ENCODE measurements at places on chromosomes 11 and 22.
A peak's percentile ranks its signal among the peaks of the same experiment; 100 is the strongest.

- DNase-seq = no peak
Observed at GRCh38 chr11:28400331-28401100, 292.3 kb downstream of the METTL15 start.

DNA sequence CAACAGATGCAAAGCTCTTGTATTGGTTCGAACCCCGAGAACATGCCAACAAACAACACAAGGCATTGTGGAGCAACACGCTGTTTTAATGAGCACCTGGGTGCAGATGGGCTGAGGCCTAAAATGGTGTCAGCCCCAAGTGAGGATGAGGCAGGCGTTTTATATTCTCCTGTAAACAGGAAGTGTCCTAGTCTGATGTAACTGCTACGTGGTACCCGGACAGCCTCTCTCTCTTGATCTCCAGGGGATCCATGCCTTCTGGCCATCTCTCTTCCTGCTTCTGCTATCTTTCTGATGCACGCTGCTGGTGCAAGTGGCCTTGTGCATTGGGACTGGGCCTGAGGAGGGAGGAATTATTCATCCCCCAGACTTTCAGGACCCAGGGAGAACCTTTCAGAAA is 19.4 kb upstream of the VSTM5 start:
- DNase-seq = no peak

- no peak for DNase-seq
Observed at GRCh38 chr11:122096272-122097112, 19.5 kb downstream of the BLID start.

DNA sequence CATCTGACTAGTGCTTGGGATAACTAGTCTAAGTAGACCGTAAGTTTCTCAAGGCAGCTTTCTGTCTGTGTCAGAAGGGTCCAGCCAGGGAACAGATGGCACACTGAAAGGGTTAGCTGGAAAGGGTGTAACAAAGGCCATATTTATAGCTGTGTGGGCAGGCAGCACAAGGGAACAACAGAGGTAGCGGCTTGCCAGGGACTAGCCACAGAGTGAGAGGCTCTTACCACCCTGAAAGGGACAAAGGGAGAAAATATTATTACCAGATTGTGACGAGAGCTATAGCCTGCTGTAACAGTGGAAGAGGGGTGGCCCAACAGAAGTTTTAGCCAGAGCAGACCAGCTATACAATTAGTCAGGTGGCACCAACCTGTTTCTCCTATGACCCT is 129.4 kb downstream of the CCDC34 start:
- no peak for DNase-seq

DNA sequence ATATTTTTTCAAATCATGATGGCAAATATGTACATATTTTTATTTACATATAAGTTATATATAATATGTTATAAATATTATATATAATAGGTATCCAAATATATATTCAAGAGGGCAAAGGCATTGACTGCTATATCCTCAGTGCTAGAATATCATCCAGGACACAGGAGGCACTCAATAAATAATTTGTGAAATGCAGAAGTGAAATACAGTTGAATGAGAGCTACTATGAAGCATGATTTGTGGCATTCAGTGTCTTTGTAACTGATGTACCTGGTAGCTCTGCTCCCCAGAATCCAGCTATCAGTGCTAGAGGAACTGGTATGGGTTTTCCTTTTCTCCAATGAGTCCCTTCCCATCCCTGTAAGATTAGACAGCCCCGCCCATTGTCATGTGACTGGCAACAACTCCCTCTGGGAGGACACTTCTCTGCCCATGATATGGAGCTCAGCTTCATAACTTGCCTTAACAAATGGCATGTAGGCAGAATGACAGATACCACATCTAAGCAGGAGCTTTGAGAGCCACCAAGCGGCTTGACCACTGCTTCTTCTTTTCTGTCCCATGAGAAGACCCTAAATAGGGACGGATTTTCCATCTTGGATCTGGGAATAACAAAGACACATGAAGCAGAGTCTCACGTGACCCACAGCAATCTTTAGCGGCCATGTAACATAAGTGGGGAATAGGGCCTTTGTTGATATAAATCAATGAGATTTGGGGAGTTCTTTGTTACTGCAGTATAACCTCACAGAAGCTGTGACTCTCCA is 10.2 kb upstream of the CD82 start:
- no peak for DNase-seq

DNA sequence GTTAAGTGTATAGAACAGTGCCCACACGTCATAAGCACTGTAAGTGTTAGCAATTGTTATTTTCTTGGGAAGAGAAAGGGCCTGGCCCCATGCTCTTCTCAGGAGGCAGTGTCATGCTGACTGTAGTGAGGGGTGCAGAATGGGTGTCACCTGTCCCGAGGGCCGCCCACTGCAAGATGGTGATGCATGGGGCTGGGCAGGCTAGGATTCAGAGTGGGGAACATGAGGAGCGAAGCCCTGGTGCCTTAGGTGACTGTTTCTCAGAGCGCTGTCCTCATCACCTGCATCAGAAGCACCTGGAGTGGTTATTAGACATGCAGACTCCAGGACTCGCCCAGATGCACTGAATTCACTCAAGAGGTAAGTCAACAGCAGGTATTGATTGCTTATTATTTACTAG is 101.0 kb upstream of the PARVA start:
- DNase-seq = no peak

DNA sequence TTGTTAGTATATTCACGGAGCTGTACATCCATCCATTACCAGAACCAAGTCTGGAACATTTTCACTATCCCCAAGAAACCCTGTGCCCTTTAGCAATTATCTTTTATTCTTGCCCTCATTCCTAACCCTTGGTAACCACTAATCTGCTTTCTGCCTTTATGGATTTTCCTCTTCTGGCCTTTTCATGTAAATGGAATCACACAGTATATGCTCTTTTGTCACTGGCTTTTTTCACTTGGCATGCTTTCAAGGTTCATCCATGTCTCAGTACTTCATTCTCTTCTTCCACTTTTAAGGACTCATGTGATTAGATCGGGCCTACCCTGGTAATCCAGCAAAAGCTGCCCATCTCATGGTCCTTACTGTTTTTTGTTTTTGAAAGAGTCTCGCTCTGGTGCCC is 11.0 kb upstream of the ZBTB44 start:
- DNase-seq = no peak

DNA sequence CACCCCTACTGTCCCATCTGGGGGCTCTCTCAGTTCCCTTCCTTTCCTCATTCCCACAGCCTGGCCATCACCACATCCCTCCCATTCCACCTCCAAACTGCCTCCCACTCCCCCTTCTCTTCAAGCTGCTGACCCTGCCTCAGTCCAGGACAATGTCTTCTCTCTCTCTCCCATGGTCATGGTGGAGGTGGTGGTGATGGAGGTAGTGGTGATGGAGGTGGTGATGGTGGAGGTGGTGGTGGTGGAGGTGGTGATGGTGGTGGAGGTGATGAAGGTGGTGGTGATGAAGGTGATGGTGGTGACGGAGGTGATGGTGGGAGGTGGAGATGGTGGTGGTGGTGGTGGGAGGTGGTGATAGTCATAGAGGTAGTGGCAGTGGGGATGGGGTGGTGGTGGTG is 87.0 kb downstream of the MPPED1 start:
- DNase-seq = no peak

GRCh38 chr22:49236541-49237075 is 591.1 kb downstream of the BRD1 start:
- no peak for DNase-seq

DNA sequence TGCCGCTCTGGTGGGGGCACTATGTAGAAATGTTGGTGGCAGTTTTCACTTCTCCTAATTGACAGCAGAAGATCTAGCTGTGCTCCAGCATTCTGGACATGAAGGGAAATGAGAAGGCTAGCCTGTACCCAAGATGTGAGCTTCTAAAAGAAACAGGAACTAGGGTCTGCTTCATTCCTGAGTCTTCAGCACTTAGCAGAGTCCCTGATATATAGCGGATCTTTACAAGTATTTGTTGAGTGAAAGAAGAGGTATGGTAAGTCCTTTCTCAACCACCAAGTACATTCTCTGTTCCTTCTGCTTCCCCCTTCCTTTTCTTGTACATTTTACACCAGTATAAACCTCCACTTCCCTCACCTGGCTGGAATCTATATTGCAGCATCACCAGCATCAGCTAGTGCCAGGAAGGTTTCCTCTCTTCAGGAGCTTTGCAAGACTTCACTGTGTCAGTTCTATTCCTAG is 408.3 kb upstream of the CADM1 start:
- DNase-seq = no peak

GRCh38 chr11:32779136-32779535 is 15.3 kb downstream of the CCDC73 start:
- DNase-seq = no peak

- DNase-seq = peak; percentile 43
Observed at GRCh38 chr11:78039919-78040671, 17.0 kb upstream of the KCTD14 start.

DNA sequence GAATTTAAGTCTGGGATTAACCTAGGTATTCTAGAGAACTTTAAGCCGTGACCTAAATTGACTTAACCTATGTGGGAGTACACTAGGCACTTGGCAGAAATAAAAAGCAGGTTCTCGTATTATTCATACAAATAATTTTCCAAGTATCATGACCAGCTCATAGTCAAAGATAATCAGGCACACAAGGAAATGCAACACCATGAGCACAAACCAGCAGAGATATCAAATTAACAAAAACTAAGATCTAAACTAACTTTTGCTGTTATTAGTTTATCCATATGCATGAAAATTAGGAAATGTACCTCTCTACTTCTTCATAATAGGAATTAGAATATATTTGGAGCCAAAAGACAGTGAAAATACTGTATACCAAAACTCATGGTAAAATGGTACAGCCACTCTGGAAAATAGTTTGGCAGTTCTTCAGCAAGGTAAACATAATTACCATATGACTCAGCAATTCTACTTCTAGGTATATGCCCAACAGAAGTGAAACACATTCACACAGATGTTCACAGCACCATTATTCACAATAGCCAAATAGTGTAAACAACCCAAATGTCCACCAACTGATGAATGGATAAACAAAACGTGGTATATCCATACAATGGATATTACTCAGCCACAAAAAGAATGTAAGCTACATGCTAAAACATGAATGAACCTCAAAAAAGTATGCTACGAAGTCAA is 154.1 kb downstream of the ENTHD1 start:
- no peak for DNase-seq

- DNase-seq = no peak
Observed at GRCh38 chr11:120929664-120930154, 94.2 kb upstream of the TBCEL start.

GRCh38 chr11:74970852-74971395 is 17.8 kb upstream of the NEU3 start:
- no peak for DNase-seq

- DNase-seq = no peak
Observed at GRCh38 chr11:96172604-96173003, 170.4 kb downstream of the MAML2 start.

DNA sequence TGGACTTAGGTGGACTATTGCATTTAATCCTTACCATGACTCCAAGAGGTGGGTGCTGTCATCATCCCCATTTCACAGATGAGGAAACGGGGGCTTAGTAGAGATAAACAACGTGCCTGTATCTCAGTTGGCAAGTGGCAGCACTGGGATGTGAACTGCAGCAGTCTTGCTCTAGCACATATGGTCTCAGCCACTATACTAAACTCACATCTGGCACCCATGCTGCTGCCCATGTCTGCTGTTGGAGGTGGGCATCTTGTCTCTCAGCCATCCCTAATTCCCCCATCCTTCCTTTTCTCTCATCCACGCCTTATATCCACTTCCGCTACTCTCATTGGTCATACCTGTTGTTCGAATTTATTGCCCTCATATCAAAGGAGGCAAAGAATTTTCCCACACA is 3.8 kb downstream of the PRG3 start:
- DNase-seq = no peak

DNA sequence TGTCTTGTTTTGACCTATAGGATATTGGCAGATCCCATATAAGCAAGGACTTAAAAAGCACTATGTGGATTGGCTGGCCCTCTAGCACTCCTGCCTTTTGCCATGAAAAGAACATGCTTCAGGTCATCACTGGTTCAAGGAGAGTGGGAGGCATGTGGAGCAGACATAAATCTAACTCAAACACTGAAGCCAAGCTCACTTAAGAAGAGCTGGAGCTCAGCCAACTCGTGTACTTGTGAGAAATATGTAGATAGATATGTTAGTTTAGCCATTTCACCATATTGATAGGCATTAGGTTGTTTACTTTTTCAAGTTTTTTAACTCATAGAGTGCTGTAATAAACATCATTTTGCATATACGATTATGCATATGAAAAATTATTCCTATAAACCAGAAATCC is 19.9 kb upstream of the BBOX1 start:
- no peak for DNase-seq

- no peak for DNase-seq
Observed at GRCh38 chr22:45073064-45073463, 63.3 kb upstream of the PHF21B start.

DNA sequence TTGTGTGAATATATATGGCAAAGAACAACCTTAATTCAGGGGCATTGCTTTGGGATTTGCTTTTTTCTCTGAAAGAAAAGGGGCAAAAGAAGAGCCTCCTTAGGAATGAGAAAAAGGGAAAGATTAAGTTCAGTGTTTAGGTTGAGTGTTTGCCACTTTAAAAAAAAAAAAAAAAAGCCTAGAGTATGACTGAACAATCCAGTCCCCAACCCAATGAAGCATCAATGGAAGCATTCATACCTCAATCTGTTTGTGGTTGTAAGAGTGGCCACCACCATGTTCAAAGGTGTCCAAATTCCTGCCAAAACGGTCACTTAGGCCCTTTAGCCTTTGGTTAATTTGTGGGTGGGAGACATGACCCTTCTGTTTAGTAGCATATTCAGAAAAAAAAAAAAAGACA is 260.6 kb downstream of the SOX6 start:
- DNase-seq = no peak

- no peak for DNase-seq
Observed at GRCh38 chr11:122509899-122510298, 145.6 kb upstream of the UBASH3B start.

- no peak for DNase-seq
Observed at GRCh38 chr11:33394431-33395109, 137.4 kb downstream of the HIPK3 start.

DNA sequence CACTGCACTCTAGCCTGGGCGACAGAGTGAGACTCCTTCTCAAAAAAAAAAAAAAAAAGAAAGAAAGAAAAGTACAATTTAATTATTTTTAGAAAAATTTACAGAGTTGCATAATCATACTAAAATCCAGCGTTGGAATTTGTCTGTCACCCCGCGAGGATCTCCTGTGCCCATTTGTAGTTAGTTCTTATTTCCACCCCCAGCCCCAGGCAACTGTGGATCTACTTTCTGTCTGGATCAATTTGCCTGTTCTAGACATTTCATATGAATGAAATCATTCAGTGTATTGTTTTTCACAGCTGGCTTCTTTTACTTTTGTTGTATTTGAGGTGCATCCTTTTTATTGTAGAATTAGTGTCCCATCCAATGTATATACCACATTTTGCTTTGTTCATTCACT is 102.6 kb upstream of the RASSF10 start:
- no peak for DNase-seq

Measured in GM04503 (cell line).